ENCODE measurements at places on chromosomes 16 and 17.

DNA sequence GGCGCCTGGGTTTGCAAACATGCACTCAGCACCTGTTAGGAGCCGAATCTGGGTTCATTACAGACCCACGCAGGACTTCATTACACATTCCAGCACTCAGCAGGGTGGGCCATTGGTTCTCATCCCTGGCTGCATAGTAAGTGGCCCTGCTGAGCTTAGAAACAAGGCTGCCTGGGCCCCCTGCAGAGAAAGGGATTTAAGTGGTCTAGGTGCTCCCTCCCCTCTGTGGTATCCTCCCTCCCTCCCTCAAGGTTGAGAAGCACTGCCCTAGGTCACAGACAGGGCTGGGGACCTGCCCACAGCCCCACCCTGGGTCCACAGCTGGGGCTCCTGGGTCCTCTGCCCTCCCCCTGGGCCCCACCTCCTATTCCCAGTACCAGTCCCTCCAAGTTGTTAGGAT lies 28.3 kb downstream of the WNT3 start:
- DNase-seq, result no peak

DNA sequence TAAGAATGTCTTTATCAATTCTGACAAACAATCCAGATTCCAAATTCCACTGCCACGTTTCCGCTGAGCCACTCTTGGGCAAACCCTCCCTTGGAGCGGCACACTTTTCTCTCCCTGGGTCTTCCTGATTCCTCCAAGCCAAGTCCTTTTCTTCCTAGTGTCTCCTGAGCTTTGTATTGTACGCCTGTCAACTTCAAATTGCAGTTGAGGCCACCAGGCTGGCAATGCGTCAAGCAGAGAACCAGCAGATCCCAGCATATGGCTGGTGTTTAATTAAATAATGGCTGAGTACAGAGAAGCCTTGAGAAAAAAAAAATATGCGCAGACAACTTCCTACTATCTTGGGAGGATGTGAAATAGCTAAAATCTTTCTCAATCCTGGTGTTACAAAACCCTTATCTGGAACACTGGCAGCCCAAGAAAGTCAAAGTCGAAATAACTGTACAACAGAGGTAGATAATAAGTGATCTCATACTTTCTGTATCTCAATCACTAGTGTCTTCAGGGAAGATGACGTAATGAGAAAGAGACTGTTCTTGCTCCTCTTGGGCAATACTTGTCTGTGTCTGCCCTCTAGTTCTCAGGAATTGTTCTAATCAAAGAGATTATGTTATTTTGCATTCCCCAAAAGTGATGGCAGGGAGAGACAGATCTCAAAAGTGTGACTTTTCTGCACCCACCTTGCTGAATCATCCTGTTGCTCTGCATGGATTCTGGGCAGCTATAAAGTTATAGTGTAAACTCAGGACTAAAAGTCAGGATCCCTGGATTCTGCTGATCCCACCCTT lies 15.0 kb downstream of the SMIM36 start:
- DNase-seq, result no peak

- DNase-seq, result no peak
Observed at GRCh38 chr17:55246583-55246982, 18.2 kb upstream of the HLF start.

- DNase-seq, result no peak
Observed at GRCh38 chr17:75325348-75325747, 36.1 kb upstream of the SLC25A19 start.

DNA sequence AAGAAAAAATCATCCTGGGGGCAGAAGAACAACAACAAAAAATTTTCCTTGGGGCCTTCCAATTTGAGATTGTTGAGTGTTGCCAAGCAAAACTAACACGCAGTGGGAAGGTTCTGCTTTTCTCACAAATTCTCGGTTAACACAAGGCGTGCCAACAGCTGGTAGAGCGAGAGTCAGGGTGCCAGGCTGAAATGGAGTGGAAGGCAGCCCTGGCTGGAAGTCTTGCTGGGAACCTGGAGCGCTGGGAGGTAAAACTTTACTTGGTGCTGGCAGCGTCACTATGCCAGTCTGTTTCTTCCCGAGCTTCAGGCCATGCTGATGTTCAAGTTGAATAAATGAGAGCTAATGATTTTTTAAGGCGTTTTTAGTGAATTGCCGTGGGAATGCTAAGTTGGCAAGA lies 189.4 kb downstream of the WWOX start:
- DNase-seq, result no peak

DNA sequence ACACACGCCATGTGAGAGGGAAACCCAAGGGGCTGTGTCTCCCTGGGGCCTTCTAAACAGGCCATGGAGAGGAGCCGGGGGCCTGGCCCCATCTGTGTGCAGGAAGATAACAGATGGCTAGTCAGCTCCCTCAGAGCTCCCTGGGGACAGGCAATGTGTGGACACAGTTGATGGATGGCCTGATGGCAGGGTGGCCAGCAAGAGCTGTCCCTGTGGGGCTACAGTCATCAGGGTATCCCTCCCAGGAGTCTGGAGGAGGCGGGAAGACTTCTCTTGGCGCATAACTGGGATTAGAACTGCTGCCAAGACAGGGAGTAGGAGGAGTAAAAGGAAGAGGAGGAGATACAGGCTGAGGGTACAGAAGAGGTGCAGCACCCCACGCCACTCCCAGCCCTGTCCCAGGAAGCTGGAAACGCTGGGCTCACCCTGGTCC lies 17.3 kb downstream of the MYO18A start:
- no peak for DNase-seq

DNA sequence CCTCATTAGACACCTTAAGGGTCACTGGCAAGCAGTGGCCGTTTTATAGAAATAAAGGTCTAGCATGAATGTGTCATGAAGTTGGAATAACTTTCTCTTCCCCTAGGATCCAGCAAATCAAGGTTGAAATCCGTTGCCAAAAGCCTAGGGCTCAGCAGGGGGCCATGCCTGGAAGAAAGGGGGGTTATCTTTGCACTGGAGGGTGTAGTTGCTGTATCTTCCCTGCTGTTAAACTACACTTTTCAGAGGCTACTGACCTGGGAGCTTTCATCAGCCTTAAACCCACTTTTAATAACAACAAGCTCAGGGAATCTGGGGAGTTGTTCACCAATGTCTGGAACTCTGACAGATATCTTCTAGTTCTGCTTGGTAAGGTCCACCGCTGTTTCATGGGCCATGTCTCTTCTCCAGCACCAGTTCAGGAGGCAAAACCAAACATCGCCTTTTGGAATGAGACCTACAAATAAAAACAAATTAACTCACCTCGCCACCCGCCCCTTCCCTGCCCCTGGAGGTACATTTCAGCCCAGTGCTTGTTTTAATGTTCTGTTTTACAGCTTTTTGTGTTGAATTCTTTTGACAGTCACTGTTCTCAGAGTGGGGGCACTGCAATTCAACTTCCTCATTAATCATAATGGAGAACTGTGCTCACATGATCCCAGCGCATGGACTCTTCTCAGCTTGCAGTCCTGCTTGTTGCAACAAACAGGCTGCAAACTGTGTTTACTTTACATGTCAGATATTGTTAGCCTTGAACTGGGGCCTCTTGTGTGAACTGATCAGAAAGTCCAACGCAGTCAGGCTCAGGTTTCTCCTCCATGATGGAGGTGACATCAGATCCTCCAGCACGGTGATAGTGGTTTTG lies 508.7 kb downstream of the KCNJ2 start:
- DNase-seq, result no peak

GRCh38 chr17:50164697-50164988 lies 1.2 kb upstream of the SGCA start:
- DNase-seq, result no peak

GRCh38 chr16:71885261-71885650 lies 1.3 kb upstream of the ZNF821 start:
- no peak for DNase-seq

DNA sequence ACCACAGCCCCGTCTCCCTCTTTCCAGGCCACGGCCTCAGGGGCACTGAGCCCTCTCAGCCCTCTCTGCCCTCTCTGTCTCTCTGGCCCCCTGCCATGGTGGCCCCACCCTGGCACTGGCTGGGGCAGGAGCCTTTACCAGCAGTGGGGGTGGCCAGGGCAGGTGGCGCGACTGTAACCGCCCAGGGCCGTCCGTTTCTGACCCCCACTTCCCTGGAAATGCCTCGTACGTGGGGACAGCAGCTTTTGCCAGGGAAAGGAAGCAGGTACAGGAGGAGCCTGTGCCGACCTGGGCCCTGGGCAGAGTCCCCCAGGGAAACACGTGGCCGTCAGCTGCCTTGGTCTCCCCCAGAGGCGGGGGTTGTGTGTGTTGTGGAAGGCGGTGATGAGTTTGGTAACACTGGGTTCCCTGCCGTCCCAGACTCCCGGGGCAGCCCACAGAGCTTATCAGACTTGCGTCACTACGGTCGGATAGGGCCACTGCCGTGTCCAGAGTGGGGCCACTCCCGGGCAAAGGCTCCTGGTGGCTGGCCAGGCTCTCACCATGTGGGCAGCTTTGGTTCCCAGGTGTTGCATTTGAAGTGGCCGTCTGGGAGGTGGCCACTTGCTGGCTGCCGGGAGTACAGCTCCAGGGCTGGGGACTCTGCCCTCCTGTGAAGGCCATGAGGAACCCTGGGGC lies 249.3 kb upstream of the CIBAR2 start:
- DNase-seq, result no peak

GRCh38 chr16:48481772-48482171 lies 96.6 kb upstream of the SIAH1 start:
- DNase-seq, result no peak

GRCh38 chr16:2288726-2289125 lies 20.8 kb upstream of the RNPS1 start:
- no peak for DNase-seq
